Stimulated activated CD4-positive, alpha-beta T cell treated with anti-CD3 and anti-CD28 coated beads, Interleukin-2, amount 100 ng/mL, for 4 hours (primary cell): ENCODE measurements at places on chromosomes 3 and 15.

DNA sequence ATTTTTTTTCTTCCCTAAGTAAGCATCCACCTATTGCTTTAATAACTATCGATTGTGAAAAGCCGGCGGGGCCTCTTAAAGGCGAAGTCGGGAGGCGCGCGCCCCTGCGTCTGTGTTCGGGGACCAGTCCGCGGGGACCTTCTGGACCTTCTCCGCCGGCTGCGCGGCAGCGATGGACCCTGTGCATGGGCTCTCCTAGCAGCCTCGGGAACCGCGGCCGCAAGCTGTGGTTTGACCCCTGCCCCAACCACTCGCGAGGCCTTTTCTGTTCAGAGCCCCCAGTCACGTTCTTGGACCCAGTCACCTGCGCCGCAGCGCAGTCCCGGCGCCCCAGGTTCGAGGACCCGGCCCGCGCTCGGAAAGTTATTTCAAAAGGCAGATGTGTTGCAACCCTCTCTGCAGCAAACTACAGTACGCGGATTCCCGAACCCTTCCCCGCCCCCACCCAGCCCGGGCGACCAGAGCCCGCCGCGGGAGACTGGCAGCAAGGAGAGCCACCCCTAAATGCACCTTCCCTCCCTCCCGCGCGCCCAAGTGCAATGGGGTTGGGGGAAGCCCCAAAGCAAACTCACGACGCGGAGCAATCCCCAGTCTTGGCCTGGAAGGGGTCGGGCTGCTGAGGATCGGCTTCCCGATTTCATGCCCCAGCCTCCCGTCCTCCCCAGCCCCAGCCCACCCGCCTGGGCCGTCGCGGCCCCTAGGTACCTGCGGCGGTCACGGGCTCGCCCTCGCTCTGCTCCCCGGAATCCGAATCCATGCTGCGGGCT is 684 bp downstream of the TNFAIP8L3 start:
- no peak for DNase-seq

DNA sequence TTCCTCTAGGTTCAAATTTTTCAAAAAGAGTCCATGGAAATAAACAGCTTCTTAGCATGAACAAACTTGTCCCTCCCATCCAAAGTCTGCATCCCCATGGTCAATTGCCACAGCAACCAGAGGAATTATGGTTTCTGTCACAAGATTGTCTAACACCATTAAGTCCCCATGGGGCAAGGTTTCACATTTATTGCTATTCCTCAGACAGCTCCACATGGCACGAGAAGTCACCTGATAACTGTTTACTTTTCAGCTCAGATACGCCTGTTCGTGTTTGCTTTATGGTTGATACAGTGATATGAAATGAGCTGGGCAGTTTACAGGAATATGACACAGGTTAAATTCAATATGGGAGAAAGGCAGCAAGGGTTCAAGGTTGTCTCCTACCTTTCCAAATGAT is 37.9 kb upstream of the MUC13 start:
- no peak for DNase-seq

DNA sequence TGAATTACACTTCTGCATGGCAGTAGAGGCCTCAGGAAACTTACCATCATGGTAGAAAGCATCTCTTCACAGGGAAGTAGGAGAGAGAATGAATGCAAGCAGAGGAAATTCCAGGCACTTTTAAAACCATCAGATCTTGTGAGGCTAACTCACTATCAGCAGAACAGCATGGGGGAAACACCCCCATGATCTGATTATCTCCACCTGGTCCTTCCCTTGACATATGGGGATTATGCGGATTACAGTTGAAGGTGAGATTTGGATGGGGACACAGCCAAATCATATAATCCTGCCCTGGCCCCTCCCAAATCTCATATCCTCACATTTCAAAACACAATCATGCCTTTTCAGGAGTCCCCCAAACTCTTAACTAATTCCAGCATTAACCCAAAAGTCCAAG is 691.1 kb downstream of the SI start:
- DNase-seq = no peak

- no peak for DNase-seq
Observed at GRCh38 chr3:184235381-184236032, 6.1 kb downstream of the VWA5B2 start.

DNA sequence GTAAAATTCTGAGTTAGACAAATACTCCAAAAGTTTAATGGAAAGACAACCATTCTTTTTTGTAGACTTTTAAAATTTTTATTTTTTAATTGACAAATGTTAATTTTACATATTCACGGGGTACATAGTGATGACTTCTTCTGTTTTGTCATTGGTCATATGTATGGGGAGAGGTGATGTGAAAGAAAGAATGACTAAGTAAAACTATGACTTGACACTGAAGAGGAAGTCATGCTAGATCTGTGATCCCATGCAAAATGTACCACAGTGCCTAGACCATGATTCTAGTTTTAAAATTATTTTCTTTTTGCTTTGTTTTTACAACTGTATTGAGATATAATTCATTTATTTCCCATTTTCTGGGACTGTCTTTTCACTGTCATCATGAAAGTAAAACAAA is 281.6 kb downstream of the MBNL1 start:
- DNase-seq = no peak

GRCh38 chr3:134941820-134942219 is 146.8 kb downstream of the EPHB1 start:
- no peak for DNase-seq

GRCh38 chr3:44223299-44223698 is 18.4 kb upstream of the TOPAZ1 start:
- DNase-seq = no peak

DNA sequence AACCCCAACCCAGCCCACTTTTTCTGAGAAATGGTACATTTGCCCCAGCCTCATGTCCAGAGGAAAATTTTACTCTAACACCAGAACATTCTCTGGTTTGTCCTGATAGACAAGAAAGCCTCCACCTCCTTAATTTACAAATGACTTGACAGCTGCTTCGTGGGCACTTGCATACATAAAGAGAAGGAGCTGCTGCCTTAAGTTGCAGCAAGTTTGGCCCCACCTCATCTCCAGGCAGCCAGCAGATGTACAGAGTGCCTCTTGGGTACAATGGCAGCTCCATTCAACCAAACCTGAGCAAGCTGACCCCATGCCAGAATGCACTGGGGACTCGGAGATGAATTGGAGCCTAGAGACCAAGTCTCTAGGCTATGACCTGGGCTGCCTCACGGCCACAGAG is 6.2 kb upstream of the H1-8 start:
- no peak for DNase-seq

- no peak for DNase-seq
Observed at GRCh38 chr3:189631409-189631808, 220 bp downstream of the TP63 start.

GRCh38 chr15:90266061-90266431 is 574 bp downstream of the NGRN start:
- peak; percentile 15 for DNase-seq

GRCh38 chr3:170869239-170869590 is 780 bp downstream of the RPL22L1 start:
- DNase-seq = no peak

DNA sequence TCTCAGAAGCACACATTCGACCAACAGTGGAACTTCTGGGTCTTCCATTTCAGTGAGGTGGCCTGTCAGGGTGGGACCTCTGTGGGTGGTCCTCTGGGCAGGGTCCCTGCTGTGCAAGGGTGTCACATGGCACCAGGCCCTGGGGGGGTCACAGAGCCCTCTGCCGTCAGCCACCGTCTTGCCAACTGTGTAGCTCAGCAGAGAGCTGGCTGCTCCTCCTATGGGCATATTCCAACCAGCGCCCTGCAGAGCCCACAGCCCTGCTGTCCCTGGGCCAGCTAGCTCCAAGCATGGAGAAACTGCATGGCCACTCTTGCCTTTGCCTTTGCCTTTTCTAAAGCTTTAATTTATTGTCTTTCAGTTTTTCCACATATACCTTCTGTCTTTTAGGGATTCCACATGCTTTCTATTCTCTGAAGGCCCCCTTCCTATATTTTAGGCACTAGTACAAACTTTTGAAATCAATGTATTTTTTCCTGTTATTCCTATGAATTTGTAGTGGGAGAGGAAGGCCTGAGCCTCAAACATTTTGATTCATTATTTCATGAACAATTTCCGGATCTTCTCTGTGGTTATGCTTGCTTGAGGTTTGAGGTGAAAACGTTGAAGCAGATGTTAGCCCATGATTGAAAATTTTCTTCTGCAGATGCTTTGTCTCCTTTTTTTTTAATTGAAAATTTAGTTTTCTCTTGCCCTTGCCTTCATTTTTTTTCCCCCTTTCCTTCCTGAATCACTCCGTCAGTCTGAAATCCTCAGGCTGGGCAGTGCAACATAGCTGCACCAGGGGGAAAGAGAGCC is 11.7 kb downstream of the IQCF1 start:
- no peak for DNase-seq

GRCh38 chr3:159929171-159930141 is 59.2 kb upstream of the IL12A start:
- DNase-seq = no peak

- DNase-seq = no peak
Observed at GRCh38 chr3:72386327-72387000, 461.8 kb downstream of the SHQ1 start.

- DNase-seq = no peak
Observed at GRCh38 chr3:5248822-5249221, 61.3 kb downstream of the EDEM1 start.

DNA sequence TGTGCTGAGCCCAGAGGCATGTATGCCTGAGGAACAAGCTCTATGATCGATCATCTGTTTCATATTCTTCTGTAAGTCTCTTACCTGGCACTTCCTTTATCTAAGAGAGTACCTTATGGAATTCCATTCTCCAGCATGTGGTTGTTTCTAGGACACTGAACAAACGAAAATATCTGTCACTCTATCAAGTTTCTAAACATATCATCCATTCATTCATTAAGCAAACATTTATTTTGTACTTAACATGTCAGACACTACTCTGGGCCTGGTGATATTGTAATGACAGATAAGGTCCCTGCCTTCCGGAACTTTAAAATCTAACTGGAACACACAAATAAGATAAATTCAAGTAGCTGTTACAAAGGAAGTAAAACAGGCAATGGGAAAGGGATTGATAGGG is 477.1 kb downstream of the IGSF11 start:
- no peak for DNase-seq

GRCh38 chr3:186849374-186849975 is 7.0 kb downstream of the ADIPOQ start:
- no peak for DNase-seq
